CD4-positive, alpha-beta T cell treated with Interleukin-6 for 4 hours (primary cell): ENCODE measurements at places on chromosomes 13 and 19.

DNA sequence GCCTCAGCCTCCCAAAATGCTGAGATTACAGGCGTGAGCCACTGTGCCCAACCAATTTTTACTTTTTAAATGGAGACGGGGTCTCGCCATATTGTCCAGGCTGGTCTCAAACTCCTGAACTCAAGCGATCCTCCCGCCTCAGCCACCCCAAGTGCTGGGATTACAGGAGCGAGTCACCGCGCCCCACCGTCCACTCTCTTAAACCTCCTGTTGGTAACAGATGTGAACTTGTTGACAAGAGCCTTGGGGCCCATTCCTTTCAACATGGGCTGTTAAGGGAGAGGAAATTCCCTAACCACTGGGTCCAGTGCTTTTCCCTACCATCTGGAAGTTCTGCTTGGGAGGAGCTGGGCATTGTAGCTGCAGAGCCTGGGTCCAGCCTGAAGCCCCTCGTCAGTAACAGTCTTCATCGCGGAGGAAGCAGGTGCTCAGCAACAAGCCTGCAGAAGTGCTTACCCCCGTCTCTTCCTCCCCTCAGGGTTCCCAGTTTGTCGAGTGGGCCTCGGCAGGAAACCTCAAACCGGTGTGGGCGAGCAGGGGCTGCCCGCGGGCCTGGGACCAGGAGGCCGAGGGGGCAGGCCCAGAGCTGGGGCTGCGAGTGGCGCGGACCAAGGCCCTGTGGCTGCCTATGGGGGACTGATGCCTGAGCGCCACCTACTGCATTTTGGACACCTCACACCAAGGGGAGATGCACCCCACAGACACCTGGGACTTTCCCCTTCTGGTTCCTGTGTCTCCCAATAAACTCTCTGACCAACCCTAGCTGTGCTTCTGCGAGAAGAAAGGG lies 4.0 kb upstream of the FLT3LG start:
- DNase-seq, result peak; percentile 83

- DNase-seq, result no peak
These were observed 537.5 kb downstream of the DCT start for GRCh38 chr13:93942016-93942415.

GRCh38 chr13:75872980-75873379 lies 236.8 kb downstream of the LMO7 start:
- DNase-seq, result no peak

DNA sequence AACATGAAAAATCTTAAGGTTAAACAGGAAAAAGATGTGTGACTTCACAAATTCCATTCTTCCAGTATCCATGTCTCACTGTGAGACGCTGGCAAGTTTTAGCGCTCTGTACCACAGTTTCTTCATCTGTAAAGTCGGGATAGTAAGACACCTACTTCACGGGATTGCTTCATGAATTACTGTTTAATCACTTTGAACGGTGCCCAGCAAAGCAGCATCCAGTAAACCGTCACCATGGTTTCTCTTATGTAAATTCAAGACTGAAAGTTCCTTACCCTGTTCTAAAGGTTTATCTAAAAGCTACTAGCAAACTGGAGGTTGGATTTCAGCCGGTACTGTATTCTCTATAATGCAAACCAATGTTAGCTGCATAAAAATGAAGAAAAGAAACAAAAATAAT lies 53.5 kb downstream of the KATNAL1 start:
- no peak for DNase-seq

- no peak for DNase-seq
These were observed 2.7 kb downstream of the PSG8 start for GRCh38 chr19:42762789-42763188.
